ENCODE measurements at places on chromosomes 2 and 18. TPM values are rescaled to one million over a fixed set of nuclear protein-coding genes. Genes with fewer than 3 reads are reported as not detected.

GRCh38 chr2:54166121-54166773, 50.8 kb downstream of the ACYP2 start:
- DNase-seq, result no peak

DNA sequence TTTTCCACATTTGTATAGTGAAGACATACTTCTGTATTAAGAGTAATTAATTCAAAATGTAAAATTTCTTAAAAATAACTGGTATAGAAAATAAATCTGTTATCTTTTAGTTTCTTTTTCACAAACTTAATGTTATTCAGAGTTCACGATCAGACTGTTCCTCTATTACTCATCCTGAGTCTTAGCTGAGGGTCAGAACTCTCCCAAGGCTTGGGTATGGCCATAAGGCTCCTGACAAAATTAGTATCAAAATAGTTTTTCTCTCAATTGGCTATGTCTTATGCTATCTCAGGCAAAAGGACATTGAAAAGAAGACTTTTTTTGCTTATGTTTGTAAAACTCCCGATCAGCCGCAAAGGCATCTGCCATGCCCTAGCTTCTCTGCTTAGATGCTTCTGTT, 56.1 kb upstream of the NAB1 start:
- DNase-seq, result no peak

GRCh38 chr2:238817891-238818290, 30.0 kb upstream of the TWIST2 start:
- no peak for DNase-seq

Gene MAL
- total RNA-seq, result 3.1 TPM

Data from glomerular endothelial cell (primary cell).